ENCODE measurements at places on chromosomes 1 and 21.

DNA sequence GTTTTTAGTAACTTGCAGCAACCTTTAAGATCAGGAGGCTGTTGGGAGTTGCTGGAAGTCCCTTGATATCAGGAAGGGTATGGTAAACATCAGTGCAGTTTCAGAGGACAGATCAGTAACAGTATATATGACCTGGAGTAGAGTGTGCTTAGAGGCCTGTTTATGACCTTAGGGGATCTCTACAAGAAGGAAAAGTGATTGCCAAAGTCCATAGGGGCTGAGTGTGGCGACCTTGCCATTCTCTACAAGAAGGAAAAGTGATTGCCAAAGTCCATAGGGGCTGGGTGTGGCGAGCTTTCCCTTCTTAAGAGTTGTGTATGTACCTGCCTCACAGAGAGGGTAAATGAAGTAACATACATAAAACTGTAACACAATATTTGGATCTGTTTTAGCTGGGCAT is 28.5 kb upstream of the AXDND1 start:
- DNase-seq, result no peak

DNA sequence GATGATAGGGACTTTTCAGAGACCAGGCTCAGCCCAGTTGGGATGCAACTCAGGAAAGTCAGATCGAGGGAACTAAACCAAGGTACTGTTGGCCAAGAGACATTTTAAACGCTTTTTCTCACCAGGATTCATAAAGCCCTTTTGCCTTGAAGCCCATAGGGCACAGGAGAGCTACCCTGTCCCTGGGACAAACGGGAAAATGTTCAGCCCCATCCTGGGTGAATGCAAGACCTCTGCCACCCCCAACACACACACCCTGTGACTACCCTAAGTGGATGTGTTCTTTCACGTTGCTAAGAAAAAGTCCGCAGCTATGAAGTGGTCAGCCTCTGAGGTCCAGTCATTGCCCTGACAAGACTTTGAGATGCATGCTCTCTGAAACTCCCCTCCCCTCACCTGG is 58.4 kb downstream of the ITPKB start:
- no peak for DNase-seq

GRCh38 chr1:47616906-47617305 is 179.1 kb downstream of the FOXD2 start:
- no peak for DNase-seq

- DNase-seq, result no peak
Measured at GRCh38 chr21:17768840-17769446, 50.2 kb downstream of the C21orf91 start.

- peak; percentile 60 for DNase-seq
Measured at GRCh38 chr1:67713057-67713846, 28.3 kb downstream of the GADD45A start.

GRCh38 chr1:242011894-242012660 is 13.2 kb upstream of the MAP1LC3C start:
- DNase-seq, result no peak

DNA sequence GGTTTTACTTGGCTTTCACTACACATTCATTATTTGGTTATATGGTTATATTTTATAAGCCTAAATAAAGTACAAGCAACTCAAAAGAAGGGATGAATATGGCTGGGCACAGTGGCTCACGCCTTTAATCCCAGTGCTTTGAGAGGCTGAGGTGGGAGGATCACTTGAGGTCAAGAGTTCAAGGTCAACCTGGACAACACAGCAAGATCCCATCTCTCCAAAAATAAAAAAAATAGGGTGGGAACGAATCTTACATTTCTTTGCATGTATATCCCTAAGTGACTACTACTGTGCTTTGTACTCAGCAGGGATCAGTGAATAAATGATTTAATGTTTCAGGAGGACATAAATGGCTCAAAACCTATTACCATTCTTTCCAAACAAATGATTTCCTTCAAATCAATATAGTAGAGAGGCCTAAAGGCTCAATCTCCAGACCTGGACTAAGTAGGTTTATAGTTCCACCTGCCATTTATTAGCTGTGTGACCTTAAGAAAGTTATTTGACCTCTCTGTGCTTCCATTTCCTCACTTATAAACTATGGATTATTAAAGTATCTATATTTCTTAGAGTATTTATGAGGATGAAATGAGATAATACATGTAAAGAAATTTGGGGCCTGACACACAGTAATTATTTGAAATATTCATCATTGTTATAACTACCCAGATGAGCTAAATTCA is 28.3 kb downstream of the TGFBR3 start:
- DNase-seq, result no peak

DNA sequence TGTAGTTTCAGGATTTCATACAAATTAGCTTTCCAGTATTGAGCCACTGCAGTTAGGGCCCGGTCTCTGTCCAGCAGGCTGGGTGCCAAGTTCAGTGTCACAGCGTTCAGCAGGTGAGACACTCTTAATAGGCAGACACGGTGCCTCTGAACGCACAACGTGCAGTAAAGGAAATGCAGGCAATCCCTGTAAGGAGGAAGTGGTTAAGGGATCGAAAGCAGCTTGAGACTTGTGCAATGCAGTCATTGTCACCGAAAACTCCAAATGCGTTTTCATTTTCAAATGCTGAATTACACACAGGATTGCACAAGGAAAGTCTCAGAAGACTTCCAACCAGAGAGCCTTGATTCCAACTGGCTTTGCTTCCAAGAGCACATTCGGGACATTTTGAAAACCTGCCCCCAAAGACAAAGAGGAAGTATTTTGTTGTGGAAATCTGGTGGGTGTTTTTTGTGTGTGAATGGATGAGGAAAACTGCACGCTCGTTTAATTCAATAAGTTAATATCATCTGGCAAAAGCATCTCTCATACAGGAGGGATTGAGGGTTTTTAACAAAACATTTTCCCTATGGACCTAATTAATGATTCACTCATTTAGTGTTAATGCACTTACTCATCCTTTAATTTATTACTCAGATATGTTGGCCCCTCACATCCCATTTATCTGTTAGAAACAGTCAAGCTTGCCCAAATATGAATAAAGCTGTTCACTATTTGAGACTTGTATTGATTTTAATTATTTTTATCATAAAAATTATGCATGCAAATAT is 61.6 kb downstream of the PTGS2 start:
- no peak for DNase-seq

DNA sequence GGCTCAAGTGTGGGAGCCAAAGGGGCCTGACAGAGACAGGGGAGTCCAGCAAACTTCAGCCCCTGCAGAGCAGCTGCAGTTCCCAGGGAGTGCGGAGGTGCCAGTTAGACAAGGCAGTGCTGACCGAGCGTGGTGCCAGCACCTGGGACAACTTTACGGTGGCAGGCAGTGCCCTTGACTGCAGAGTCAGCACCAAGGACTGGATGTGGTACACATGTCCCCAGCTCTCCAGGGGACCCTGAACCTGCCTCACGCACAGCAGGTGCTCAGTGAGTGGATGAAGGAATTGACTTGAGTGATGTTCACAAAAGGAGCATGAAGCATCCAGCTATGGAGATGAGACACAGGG is 296.5 kb downstream of the SIPA1L2 start:
- no peak for DNase-seq

DNA sequence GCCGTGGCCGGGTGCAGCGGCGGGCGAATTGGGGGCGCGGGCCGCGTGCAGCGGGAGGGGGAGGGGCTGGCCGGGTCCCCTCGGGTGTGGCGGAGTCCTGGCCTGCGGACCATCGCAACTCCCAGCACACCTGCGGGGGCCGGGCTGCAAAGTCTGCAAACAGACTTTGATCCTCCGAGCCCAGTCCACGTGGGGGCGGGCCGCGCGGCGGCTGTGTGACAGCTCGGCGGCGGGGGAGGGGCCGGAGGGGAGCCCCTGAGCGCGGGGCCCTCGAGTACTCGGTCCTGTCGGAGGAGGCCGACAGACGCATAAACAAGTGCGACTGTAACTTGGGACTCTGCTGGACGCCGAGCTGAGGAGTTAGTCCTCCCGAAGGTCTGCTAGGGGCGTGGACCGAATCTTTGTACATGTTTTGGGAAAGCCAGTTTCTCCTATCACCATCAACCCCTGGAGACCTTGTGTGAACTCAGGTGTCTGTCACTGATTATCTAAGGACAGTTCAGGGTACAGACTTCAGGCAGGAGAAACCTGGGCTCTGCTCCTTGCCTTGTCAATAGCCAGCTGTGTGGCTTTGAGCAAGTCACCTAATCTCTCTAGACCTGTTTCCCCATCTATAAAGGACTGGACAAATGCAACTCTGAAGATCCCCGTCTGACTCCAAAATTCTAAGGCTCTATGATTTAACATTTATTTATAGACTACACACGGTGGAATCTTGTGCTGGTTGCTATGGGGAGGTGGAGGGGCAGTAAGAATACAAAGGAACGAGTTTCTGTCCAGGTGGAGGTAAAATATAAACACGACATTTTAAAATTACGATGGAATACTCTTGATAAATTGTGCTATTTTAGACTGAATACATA is 710 bp upstream of the SLC30A1 start:
- no peak for DNase-seq

- no peak for DNase-seq
Measured at GRCh38 chr1:184929711-184930202, 44.6 kb downstream of the NIBAN1 start.

- no peak for DNase-seq
Measured at GRCh38 chr1:97427371-97427770, 493.5 kb downstream of the DPYD start.

- DNase-seq, result no peak
Measured at GRCh38 chr1:166036092-166036491, 130.7 kb downstream of the FAM78B start.

- DNase-seq, result no peak
Measured at GRCh38 chr1:55546553-55546952, 331.4 kb upstream of the USP24 start.

GRCh38 chr1:61227857-61228550 is 145.6 kb downstream of the NFIA start:
- no peak for DNase-seq

GRCh38 chr21:17438635-17439034 is 74.2 kb upstream of the CXADR start:
- DNase-seq, result no peak

GRCh38 chr1:66365635-66366034 is 168.3 kb upstream of the SGIP1 start:
- DNase-seq, result no peak

DNA sequence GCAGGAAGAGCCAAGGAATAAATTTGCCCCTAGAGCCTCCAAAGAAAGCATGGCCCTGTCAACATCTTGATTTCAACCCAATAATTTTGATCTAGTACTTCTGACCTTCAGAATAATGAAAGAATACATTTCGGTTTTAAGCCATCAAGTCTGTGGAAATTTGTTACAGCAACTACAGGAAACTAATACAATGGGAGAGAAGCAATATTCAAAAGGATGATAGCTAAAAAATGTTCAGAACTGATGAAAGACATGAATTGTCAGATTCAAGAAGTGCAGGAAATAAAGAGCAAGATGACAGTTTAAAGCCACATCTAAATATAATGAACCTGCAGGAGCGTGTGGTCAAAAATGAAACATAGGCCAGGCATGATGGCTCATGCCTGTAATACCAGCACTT is 24.8 kb upstream of the IFFO2 start:
- DNase-seq, result no peak

- DNase-seq, result no peak
Measured at GRCh38 chr1:20233866-20234265, 47.5 kb upstream of the PLA2G2C start.

DNA sequence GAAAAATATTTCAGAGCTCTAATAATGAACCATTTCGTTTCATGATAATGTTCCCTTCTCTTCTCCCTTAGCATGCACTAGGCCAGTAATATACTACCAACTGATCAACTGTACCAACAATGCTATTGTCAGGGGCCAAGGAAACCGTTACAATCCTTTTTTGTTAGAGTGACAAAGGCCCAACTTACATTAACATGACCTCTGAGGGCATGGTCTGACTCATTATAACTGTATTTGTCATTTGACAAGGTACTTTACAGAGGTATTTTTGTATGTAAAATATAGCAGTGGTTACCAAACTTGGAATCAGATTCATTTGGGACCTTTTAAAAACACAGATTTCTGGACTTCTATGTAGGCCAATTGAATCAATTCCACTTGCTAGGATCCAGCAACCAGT is 102.6 kb upstream of the RRP15 start:
- DNase-seq, result no peak
